ENCODE measurements at places on chromosomes 13 and 19. TPM values are rescaled to one million over a fixed set of nuclear protein-coding genes. Genes with fewer than 3 reads are reported as not detected.

PBX4 gene
- total RNA-seq = 1.6 TPM

MCF2L gene
- 0.33 TPM for total RNA-seq

NAPSA gene
- 0.50 TPM for total RNA-seq

LRG1 gene
- not detected for total RNA-seq

All from smooth muscle cell of trachea (primary cell).